CD4-positive, alpha-beta memory T cell (primary cell): ENCODE measurements at places on chromosomes 12 and 14. TPM values are rescaled to one million over a fixed set of nuclear protein-coding genes. Genes with fewer than 3 reads are reported as not detected.

- no peak for DNase-seq
Observed at GRCh38 chr14:24465368-24465767, 22.8 kb upstream of the SDR39U1 start.

- DNase-seq = no peak
Observed at GRCh38 chr14:104805941-104806624, 5.2 kb downstream of the ZBTB42 start.

DNA sequence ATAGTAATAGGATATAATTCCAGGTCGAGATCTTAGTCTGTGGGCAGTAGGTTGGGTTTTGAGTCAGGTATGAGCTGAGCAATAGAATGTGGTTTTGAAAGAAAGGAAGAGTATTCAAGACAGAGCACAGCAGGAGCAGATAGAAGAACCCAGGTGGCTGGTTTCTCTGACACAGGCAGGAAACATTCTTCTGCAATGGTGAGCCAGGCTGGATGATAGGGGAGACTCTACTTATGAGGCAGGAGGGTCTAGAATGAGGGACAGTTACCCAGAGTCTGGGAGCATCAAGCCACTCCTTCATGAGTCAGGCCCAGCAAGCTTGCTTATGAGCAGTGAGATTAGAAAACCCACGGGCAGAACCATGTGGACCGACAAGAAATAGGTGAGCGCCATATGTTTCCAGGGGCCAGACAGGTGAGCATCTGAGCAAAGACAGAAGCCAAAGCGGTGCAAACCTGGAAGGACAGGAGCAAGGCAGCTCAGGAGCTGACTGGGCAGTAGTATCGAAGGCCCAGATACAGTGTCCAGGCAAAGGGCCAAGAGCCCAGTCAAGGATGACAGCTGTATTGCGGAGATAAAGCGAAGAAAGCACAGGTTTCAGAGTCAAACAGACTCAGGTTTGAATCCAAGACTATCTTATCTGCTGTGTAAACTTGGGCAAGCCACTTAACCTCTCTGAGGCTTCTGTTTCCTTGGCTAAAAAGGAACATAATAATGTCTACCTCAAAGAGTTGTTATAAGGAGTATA, 22.5 kb upstream of the PCNX1 start:
- DNase-seq = no peak

Gene RHEBL1
- 2.7 TPM for total RNA-seq

GRCh38 chr14:96135285-96135684, 69.4 kb upstream of the BDKRB2 start:
- no peak for DNase-seq

GRCh38 chr12:63941166-63941800, 96.8 kb downstream of the SRGAP1 start:
- DNase-seq = no peak

DNA sequence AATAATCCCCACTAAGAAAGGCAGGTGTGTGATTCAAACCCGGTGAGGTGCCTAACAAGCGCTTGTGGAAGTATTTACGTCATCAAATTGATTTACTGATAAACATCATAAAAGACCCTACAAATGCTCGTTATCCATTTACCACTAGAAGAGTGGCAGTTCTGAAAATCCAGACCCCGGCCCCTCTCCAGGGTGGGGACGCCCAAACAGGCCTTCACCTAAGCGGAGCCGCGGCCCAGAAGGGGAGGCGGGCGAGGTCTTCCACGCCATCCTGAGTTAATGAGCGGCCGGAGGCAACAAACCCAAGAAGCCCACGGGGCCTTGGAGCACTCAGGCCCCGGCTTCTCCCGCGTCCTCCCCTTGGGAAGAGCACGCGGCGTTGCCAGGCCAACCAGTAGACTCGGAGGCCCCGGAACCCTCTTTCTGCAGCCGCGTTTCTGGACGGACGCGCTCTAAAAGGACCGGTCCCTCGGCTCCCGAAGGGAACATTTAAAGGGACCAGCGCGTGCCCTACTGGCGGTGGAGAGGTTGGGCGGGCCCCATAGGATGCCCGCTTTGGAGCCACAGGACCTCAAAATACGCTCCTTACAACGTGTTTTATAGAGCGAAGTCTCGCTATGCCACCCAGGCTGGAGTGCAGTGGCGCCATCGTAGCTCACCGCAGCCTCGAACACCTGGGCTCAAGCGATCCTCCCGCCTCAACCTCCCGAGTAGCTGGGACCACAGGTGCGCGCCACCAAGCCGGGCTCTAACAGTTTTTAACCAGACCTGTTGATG, 3.5 kb downstream of the PTPN21 start:
- DNase-seq = no peak

Gene SMIM41
- not detected for total RNA-seq

DNA sequence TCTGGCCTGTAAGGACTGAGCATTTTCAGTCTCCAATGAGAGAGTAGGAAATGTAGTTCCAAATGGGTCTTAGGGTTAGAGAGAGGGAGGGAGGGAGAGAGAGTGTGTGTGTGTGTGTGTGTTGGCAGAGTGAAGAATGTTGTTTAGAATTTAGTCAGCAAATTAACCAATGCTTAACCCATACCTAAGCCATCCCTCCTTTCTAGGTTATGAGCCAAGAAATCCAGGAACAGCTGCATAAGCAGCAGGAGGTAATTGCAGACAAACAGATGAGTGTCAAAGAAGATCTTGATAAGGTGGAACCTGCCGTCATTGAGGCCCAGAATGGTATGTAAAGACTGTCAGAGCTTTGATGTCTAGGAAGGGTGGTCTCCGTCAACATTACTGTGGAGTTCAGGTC, 56.9 kb downstream of the HSP90AA1 start:
- DNase-seq = no peak

Gene SLC24A4
- not detected for total RNA-seq

GRCh38 chr12:48925304-48926011, at the start of gene FKBP11:
TSS of gene FKBP11 (minus strand) at chr12:48925492. CDS start at chr12:48925428, 64 bp downstream.
- peak; percentile 81 for DNase-seq

DNA sequence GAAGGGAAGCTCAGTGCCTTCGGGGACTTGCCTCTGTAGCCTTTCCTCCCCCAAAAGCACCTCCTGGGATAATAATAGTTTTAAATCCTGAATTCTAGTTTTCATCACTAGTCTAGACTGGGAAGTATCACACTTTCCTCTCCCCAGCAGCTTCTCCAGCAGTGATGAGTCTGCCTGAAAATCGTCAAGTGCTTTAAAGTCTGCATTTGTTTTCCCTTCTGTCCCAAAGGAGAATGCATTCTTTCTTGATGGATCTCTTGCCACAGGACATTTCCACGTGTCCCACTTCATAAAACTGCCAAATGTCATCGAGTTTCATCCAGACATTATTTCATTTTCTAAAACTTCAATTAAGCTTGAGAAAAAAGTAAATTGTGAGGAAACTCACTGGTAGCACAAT, 15.0 kb downstream of the CSRP2 start:
- no peak for DNase-seq

Gene REM2
- total RNA-seq = 4.4 TPM

Gene SRRM4
- total RNA-seq = not detected

Gene KLHDC1
- total RNA-seq = 13.6 TPM

Gene SERPINA10
- total RNA-seq = not detected

Gene P2RX7
- 7.3 TPM for total RNA-seq

Gene SIX1
- not detected for total RNA-seq

DNA sequence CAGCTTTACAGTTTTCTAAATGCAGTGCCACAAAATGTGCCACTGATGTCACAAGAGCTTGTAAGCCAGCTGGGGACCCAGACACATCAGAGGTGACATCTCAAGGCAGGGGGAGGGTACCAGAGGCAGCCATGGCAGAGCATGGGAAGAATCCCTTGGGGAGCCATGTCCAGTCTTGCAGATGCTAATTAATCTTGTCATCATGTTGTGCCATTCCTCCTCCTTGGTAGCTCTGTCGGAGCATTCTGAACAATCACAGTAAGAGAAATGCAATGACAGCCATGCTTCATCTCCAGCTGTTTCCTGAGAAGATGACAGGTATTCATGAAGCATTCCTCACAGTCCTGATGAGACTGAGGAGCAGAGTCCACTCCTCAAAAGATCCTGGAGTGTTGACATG, 287.9 kb downstream of the RPAP3 start:
- DNase-seq = no peak

GRCh38 chr14:99907761-99908652, 114.8 kb downstream of the EML1 start:
- no peak for DNase-seq
